ENCODE measurements at places on chromosomes 11 and 22.

GRCh38 chr11:22787551-22788162, 41.9 kb downstream of the SVIP start:
- H3K27ac ChIP-seq, result no peak overlapping the region
- H3K27me3 ChIP-seq, result no peaks in the 10 kb centered on the region
- H3K4me3 ChIP-seq, result no peak overlapping the region
- no peaks in the 10 kb centered on the region for H3K36me3 ChIP-seq

DNA sequence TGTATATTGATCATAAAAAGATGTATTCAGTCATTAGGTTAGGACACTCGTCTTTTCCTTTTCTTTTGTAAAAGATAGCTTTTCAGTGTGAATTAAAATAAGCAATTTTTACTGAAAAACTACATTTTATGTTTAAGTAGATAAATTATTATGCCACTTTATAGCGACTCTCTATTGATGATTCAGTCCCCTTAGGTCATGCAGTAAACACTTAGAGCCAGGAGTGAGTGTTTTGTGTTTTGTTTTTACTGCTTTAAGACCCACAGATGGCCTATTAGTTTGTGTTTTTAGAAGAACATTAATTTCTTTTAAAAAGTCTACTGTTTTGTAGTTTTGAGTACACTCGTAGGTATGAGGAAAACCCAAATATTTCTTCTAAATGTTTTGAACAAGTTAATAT, 86.6 kb downstream of the YAP1 start:
- no peaks in the 10 kb centered on the region for H3K4me1 ChIP-seq
- no peak overlapping the region for H3K27ac ChIP-seq
- no peaks in the 10 kb centered on the region for H3K36me3 ChIP-seq
- H3K4me3 ChIP-seq, result no peak overlapping the region
- DNase-seq, result no peak
- H3K27me3 ChIP-seq, result no peaks in the 10 kb centered on the region

GRCh38 chr11:36151933-36152580, 137.2 kb downstream of the COMMD9 start:
- H3K4me1 ChIP-seq, result no peaks in the 10 kb centered on the region
- no peak overlapping the region for H3K27ac ChIP-seq
- H3K36me3 ChIP-seq, result no peaks in the 10 kb centered on the region
- no peak overlapping the region for H3K4me3 ChIP-seq
- no peaks in the 10 kb centered on the region for H3K27me3 ChIP-seq

GRCh38 chr11:96413408-96413807, 23.6 kb downstream of the JRKL start:
- no peaks in the 10 kb centered on the region for H3K36me3 ChIP-seq
- no peaks in the 10 kb centered on the region for H3K27me3 ChIP-seq
- H3K4me1 ChIP-seq, result no peaks in the 10 kb centered on the region
- H3K27ac ChIP-seq, result no peak overlapping the region
- no peak overlapping the region for H3K4me3 ChIP-seq
- no peak for DNase-seq

- no peaks in the 10 kb centered on the region for H3K36me3 ChIP-seq
- no peak overlapping the region for H3K4me3 ChIP-seq
- no peaks in the 10 kb centered on the region for H3K4me1 ChIP-seq
- H3K27me3 ChIP-seq, result no peaks in the 10 kb centered on the region
- H3K27ac ChIP-seq, result no peak overlapping the region
- no peak for DNase-seq
Measured at GRCh38 chr22:44304354-44304753, 8.4 kb downstream of the SHISAL1 start.

- no peak overlapping the region for H3K27ac ChIP-seq
- H3K36me3 ChIP-seq, result no peaks in the 10 kb centered on the region
Measured at GRCh38 chr11:82782825-82783374, 49.2 kb upstream of the FAM181B start.

DNA sequence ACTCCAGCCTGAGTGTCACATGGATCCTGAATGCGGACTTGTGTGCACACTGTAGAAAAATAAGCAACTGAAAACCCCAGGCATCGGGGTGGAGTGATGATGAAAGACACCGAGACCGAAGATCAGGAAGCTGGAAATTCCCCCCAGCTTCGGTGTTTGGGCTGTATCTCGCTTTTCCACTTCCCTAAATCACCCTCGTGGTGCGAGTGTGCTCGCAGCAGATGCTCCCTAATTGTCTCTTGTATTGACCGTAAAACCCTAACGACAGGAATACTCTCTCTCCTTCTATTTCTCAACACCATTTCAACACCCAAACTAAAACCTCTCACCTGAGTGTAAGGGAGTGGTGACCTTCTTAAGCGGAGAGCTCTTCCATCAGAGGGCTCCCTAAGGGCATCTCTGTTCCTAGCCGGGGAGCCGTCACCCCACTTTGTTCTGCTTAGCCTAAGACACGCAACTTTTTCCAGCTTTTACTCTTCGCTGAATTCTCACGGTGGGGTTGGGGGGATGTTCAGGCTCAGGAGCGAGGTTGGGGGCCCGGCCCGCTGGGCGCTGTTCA, 635 bp upstream of the GRK3 start:
- H3K4me3 ChIP-seq, result peak overlapping the region; percentile 52
- no peaks in the 10 kb centered on the region for H3K36me3 ChIP-seq
- H3K27ac ChIP-seq, result peak overlapping the region; percentile 55
- peak; percentile 14 for DNase-seq
- no peaks in the 10 kb centered on the region for H3K27me3 ChIP-seq

GRCh38 chr11:119099711-119100110, 1.9 kb downstream of the DPAGT1 start:
- H3K27ac ChIP-seq, result no peak overlapping the region
- H3K4me1 ChIP-seq, result peaks cover 26% of the 10 kb centered on the region
- H3K36me3 ChIP-seq, result peaks cover 17% of the 10 kb centered on the region
- DNase-seq, result no peak

DNA sequence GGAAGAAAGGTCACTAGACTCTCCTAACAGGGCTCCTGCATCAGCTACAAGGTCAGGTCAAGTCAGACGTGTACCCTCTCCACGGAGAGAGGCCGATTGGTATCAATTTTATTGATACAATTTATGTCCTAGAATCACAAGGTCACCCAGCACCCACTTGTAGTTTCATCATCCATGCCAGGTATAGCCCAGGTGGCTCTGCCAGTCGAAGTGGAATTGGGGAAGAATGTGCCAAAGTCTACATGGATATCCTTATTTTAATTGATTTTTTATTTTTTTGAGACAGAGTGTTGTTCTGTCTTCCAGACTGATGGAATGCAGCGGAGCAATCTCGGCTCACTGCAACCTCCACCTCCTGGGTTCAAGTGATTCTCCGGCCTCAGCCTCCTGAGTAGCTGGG, 334.1 kb downstream of the SHANK2 start:
- H3K4me3 ChIP-seq, result no peak overlapping the region
- H3K36me3 ChIP-seq, result no peaks in the 10 kb centered on the region
- no peaks in the 10 kb centered on the region for H3K4me1 ChIP-seq
- no peak for DNase-seq
- no peak overlapping the region for H3K27ac ChIP-seq

GRCh38 chr11:65646288-65646957, 8.5 kb downstream of the SIPA1 start:
- H3K36me3 ChIP-seq, result peaks cover 38% of the 10 kb centered on the region
- H3K4me1 ChIP-seq, result peaks cover 23% of the 10 kb centered on the region
- H3K4me3 ChIP-seq, result no peak overlapping the region
- no peaks in the 10 kb centered on the region for H3K27me3 ChIP-seq

- no peaks in the 10 kb centered on the region for H3K27me3 ChIP-seq
- peaks cover 28% of the 10 kb centered on the region for H3K4me1 ChIP-seq
- no peak overlapping the region for H3K4me3 ChIP-seq
- H3K27ac ChIP-seq, result no peak overlapping the region
- H3K36me3 ChIP-seq, result no peaks in the 10 kb centered on the region
- no peak for DNase-seq
Measured at GRCh38 chr11:66124564-66124963, 54.5 kb downstream of the PACS1 start.

- no peak overlapping the region for H3K4me3 ChIP-seq
- no peaks in the 10 kb centered on the region for H3K27me3 ChIP-seq
- no peaks in the 10 kb centered on the region for H3K36me3 ChIP-seq
- no peak overlapping the region for H3K27ac ChIP-seq
- H3K4me1 ChIP-seq, result no peaks in the 10 kb centered on the region
Measured at GRCh38 chr11:122399375-122399774, 256.1 kb upstream of the UBASH3B start.

GRCh38 chr11:79342686-79343085, 98.1 kb downstream of the TENM4 start:
- H3K27ac ChIP-seq, result no peak overlapping the region
- no peak overlapping the region for H3K4me3 ChIP-seq
- no peaks in the 10 kb centered on the region for H3K4me1 ChIP-seq
- DNase-seq, result no peak
- H3K27me3 ChIP-seq, result no peaks in the 10 kb centered on the region

DNA sequence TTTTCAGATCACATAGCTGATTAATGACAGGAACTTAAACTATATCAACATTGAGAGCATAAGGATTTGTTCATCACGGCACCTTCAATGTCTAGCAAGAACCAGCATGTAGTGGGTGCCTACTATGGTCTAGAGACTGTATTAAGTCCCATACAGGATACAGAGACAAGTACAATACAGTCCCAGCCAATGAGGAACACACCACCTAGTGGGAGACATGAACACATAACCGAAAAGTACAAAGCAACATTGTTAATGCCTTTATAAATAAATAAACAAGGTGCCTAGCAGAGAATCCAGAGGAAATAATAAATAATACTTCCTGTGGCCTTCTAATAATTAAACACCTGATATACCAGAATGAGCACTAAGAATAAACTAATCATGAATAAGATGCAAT, 87.7 kb upstream of the OPCML start:
- no peaks in the 10 kb centered on the region for H3K27me3 ChIP-seq
- no peaks in the 10 kb centered on the region for H3K36me3 ChIP-seq
- H3K4me1 ChIP-seq, result no peaks in the 10 kb centered on the region
- H3K4me3 ChIP-seq, result no peak overlapping the region
- DNase-seq, result no peak
- H3K27ac ChIP-seq, result no peak overlapping the region

DNA sequence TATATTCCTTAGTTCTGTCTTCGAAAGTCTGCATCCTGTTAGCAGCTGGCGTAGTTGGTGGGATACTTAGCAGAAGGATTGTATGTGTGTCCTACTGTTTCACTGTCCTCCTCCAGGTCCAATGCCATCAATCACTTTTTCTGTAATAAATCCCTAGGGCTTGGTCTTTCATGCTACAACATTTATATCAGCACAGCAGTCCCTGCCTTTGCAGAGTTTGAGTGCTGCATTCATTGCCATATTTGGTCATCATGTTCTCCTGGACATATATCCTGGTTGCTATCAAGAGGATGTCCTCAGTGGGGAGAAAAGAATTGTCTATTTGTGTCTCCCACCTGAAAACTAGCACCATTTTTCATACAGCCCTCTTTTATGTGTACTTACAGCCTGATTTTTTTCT, 67.0 kb downstream of the OR5AK2 start:
- DNase-seq, result no peak
- no peaks in the 10 kb centered on the region for H3K36me3 ChIP-seq

Data from naive thymus-derived CD4-positive, alpha-beta T cell (primary cell).